ENCODE measurements at places on chromosomes 1 and 21. TPM values are rescaled to one million over a fixed set of nuclear protein-coding genes. Genes with fewer than 3 reads are reported as not detected.

The RSRP1 gene
- total RNA-seq: 71.0 TPM

The FOXO6 gene
- not detected for total RNA-seq

The SLC44A5 gene
- total RNA-seq: under 0.01 TPM

The KCNE2 gene
- total RNA-seq: not detected

The RGS16 gene
- 0.28 TPM for total RNA-seq

The HSF2BP gene
- total RNA-seq: 0.90 TPM

The MMEL1 gene
- under 0.01 TPM for total RNA-seq

The TGFB2 gene
- 5.3 TPM for total RNA-seq

The DUSP23 gene
- total RNA-seq: 4.2 TPM

The HSD3B2 gene
- total RNA-seq: not detected

The AGT gene
- under 0.01 TPM for total RNA-seq

The GUCA2A gene
- not detected for total RNA-seq

DNA sequence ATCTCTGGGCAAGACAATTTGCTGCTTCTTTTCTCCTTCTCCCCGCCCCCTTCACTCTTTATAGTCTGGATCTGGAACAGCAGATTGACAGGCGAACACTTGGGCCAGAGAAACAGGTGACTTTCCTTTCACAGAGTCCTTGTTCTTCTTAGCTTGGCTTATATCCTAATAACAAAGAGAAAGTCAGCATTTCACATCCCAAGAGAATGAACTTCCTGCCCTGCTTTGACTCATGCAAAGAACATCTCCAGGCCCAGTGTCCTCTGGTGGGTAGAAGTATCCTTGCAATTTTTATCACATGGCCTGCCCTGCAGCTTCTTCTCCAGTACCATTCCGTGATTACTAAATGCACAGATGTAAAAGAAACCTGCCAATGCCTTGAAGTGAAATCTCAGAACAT lies 764.4 kb downstream of the ADGRL2 start:
- peak; percentile 19 for DNase-seq
- no peak overlapping the region for H3K27ac ChIP-seq
- H3K4me3 ChIP-seq: no peak overlapping the region
- no peaks in the 10 kb centered on the region for H3K36me3 ChIP-seq

DNA sequence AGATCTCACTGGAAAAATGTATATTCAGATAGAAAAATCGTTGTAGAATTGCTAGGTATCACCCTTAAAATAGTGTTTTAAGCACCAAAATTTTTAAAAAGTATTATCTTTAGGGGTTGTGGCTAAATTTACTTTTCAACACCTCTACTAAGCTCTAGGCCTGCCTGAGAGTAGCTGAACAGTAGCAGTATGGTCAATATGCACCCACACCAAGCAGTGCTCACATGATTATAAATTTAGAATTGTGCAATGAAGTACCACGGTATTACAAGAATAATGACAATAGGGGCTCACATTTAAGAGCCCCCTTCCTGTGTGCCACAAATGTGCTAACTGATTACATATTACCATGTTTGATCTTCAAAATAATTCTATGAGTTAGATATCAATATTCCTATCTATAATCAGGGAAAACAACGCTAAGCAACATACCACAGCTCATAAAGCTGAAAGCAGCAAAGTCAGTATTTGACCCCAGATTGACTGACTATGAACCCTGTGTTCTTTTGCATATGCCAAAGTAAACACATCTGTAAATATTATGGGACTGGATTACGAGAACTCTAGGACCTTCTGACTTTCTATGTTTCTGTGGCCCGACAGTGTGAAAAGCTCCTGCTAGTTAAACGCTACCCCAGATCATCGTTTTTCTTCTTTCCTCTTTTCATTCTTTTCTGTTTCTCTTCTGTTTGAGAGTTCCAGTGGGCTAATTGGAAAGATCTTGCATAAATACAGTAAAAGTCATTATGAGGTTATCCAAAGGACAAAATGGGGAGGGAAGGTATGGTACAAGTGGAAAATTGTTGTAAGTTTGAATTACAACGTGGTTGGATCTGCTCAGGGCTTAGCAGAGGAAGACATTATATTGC lies 201.1 kb upstream of the C1orf87 start:
- no peak overlapping the region for H3K4me3 ChIP-seq
- H3K27me3 ChIP-seq: no peaks in the 10 kb centered on the region
- no peaks in the 10 kb centered on the region for H3K4me1 ChIP-seq
- no peaks in the 10 kb centered on the region for H3K36me3 ChIP-seq
- DNase-seq: no peak

GRCh38 chr1:3910857-3911845 lies 11.1 kb upstream of the C1orf174 start:
- H3K36me3 ChIP-seq: no peaks in the 10 kb centered on the region
- H3K4me1 ChIP-seq: no peaks in the 10 kb centered on the region
- DNase-seq: peak; percentile 37

DNA sequence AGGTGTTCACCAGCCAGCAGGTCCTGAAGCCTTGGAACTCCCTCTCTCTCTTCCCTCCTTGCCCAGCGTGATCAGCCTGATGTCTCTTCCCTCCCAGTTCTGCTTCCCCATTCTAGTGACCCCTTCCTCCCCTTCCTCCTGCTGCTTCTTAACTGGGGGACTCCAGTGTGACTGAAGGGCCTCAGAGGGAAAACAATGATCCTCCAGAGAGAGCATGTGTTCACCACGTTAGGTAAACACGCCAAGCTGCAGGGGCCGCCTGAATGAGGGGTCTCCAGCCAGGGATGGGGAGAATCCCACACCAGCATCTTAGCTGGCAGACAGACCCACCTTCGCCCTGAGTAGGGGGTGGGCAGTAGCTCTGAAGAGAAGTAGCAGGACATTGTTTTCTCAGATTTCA lies 124.8 kb downstream of the TMEM53 start:
- DNase-seq: no peak
- no peaks in the 10 kb centered on the region for H3K4me1 ChIP-seq
- H3K27me3 ChIP-seq: peaks cover 51% of the 10 kb centered on the region
- H3K36me3 ChIP-seq: no peaks in the 10 kb centered on the region
- no peak overlapping the region for H3K27ac ChIP-seq

DNA sequence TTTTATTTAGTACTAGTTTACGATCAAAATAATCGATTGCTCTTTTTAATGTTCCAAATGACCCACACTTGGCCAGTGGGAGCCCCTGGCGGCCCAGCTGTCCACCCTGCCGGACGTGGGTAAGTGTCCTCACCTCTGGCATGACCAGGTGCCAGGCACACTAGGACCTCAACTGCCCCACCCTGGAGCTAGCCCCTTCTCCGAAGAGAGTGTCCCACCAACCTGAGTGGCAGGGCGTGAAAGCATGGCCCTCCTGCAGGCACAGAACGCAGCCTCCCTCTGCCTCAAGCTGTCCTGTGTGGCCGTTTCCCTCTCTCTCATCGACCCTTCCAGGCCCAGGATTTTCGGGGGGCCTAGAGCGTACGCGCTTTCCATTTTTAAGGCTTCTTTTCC lies 32.9 kb upstream of the AGPAT3 start:
- H3K4me1 ChIP-seq: no peaks in the 10 kb centered on the region
- peaks cover 34% of the 10 kb centered on the region for H3K27me3 ChIP-seq
- no peaks in the 10 kb centered on the region for H3K36me3 ChIP-seq
- no peak overlapping the region for H3K4me3 ChIP-seq
- H3K27ac ChIP-seq: no peak overlapping the region

DNA sequence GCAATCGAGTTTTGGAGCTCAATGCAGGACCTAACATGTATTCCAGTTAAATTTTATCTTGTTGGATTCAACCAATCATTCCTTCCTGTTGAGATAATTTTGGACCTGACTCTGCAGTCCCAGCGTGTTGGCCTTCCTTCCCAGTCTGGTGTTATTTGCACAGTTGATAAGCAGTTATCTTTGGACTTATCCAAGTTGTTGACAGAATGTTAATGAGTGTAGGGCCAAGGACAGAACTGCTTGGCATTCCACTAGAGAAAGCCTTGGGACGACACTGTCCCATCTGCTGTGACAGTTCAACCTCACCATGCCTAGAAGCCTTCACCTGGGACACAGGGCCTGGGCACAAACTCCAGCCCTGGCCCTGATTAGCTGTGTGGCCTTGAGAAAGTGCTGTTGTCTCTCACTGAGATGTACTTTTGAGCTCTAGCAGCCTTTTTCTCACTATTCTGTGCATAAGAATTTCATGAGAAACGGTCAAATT lies 104.1 kb upstream of the SLC25A33 start:
- peaks cover 17% of the 10 kb centered on the region for H3K4me1 ChIP-seq
- no peak overlapping the region for H3K27ac ChIP-seq
- no peaks in the 10 kb centered on the region for H3K27me3 ChIP-seq
- no peak for DNase-seq
- H3K4me3 ChIP-seq: no peak overlapping the region

GRCh38 chr1:222543817-222544216 lies 4.1 kb downstream of the HHIPL2 start:
- no peaks in the 10 kb centered on the region for H3K36me3 ChIP-seq
- no peak overlapping the region for H3K27ac ChIP-seq
- no peak for DNase-seq
- H3K4me1 ChIP-seq: peaks cover 5% of the 10 kb centered on the region
- no peak overlapping the region for H3K4me3 ChIP-seq
- no peaks in the 10 kb centered on the region for H3K27me3 ChIP-seq

- no peak overlapping the region for H3K4me3 ChIP-seq
- no peaks in the 10 kb centered on the region for H3K4me1 ChIP-seq
- no peaks in the 10 kb centered on the region for H3K36me3 ChIP-seq
- peaks cover 1% of the 10 kb centered on the region for H3K27me3 ChIP-seq
- no peak for DNase-seq
These were observed 11.8 kb upstream of the USP1 start for GRCh38 chr1:62425041-62425440.

DNA sequence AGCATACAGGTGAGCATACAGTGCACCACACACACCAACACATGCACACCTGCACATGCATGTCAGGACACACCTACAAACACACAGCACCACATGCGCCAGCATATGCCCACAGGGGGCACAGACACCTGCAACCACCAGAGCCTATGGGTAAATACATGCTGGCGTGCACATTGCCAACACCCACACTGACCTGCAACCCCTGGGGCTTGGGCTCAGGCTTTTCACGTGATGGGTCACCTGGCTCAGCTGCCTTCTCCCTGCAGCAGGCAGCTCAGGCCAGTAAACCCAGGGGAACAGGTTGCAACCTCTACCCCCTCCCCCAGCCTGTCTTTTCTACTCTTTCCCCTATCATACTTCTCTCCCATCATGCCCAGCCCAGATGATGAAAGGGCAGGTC lies 8.1 kb downstream of the CD247 start:
- H3K4me3 ChIP-seq: no peak overlapping the region
- DNase-seq: no peak
- H3K27ac ChIP-seq: no peak overlapping the region
- H3K36me3 ChIP-seq: no peaks in the 10 kb centered on the region

GRCh38 chr1:19177811-19178210 lies 32.3 kb downstream of the UBR4 start:
- H3K4me1 ChIP-seq: no peaks in the 10 kb centered on the region
- no peak overlapping the region for H3K4me3 ChIP-seq
- no peak for DNase-seq

GRCh38 chr1:222224156-222224555 lies 323.7 kb downstream of the HHIPL2 start:
- H3K4me3 ChIP-seq: no peak overlapping the region
- no peak overlapping the region for H3K27ac ChIP-seq
- no peaks in the 10 kb centered on the region for H3K36me3 ChIP-seq
- DNase-seq: peak; percentile 33

GRCh38 chr1:179195376-179195775 lies 34.1 kb downstream of the ABL2 start:
- no peaks in the 10 kb centered on the region for H3K27me3 ChIP-seq
- no peaks in the 10 kb centered on the region for H3K36me3 ChIP-seq
- no peak overlapping the region for H3K4me3 ChIP-seq
- DNase-seq: no peak
- H3K27ac ChIP-seq: no peak overlapping the region
- no peaks in the 10 kb centered on the region for H3K4me1 ChIP-seq

GRCh38 chr1:227729144-227729880 lies 5.8 kb downstream of the JMJD4 start:
- peaks cover 5% of the 10 kb centered on the region for H3K4me1 ChIP-seq
- no peak for DNase-seq
- peaks cover 16% of the 10 kb centered on the region for H3K36me3 ChIP-seq
- no peak overlapping the region for H3K27ac ChIP-seq
- peak overlapping the region; percentile 60 for H3K4me3 ChIP-seq

GRCh38 chr21:31660259-31660565 lies 719 bp downstream of the SOD1 start:
- no peaks in the 10 kb centered on the region for H3K27me3 ChIP-seq
- peaks cover 2% of the 10 kb centered on the region for H3K4me1 ChIP-seq
- H3K27ac ChIP-seq: peak overlapping the region; percentile 58

DNA sequence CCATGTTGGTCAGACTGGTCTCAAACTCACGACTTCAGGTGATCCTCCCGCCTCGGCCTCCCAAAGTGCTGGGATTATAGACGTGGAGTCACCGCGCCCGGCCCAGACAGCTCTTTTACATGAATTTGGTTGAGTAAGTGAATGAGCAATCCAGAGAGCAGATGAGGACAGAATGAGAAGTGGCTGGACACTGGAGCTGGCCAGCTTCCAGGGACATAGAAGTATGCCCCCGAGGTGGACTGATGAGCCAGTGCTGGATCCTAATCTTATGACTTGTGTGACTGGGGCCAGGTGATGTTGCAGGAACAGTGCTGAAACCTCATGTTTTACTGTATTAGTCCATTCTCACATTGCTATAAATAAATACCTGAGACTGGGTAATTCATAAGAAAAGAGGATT lies 35.9 kb upstream of the KANK4 start:
- H3K4me1 ChIP-seq: no peaks in the 10 kb centered on the region
- DNase-seq: no peak
- no peak overlapping the region for H3K4me3 ChIP-seq
- H3K27ac ChIP-seq: no peak overlapping the region
- H3K36me3 ChIP-seq: no peaks in the 10 kb centered on the region

DNA sequence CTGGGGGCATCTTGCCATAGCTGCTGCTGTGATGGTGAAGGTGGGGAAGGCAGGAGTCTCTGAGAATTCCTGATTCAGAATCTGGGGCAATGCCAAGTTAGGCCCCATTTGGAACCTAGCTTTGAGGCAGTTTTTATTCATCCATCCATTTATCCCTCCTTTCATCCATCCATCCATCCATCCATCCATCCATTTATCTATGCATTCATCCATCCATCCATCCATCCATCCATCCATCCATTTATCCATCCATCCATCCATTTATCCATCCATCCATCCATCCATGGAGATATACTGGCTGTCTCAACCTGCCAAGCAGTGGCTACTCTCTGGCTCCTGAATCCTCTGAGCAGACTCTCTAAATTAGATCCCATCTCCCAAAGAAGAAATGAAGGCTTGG lies 83.1 kb downstream of the PRDM16 start:
- H3K27ac ChIP-seq: no peak overlapping the region
- H3K27me3 ChIP-seq: no peaks in the 10 kb centered on the region
- H3K4me3 ChIP-seq: no peak overlapping the region
- H3K36me3 ChIP-seq: no peaks in the 10 kb centered on the region
- DNase-seq: no peak

DNA sequence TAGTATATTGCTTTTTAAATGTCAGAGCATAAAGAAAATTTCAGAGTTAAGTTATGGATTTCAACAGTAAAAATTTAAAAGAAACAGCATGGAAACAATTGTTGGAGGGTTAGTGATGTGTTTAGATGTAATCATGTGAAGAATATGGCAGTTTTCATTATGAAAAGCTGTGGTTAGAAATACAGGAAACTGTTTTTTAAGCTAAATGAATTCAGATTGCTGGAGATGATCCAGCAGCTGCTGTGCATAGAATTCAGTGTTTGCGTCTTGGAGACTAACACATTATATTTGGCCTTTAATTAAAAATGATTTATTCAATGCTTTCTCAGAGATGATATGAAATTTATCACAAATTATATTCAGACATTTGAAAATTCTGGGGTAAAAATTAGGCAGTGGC lies 273.6 kb upstream of the LRRC7 start:
- no peaks in the 10 kb centered on the region for H3K4me1 ChIP-seq
- H3K27me3 ChIP-seq: no peaks in the 10 kb centered on the region
